ENCODE measurements at places on chromosomes 16 and 17.

GRCh38 chr17:51371732-51372151 lies 111.4 kb downstream of the UTP18 start:
- no peak for DNase-seq

GRCh38 chr17:9229826-9230201 lies 208.5 kb downstream of the NTN1 start:
- DNase-seq, result no peak

DNA sequence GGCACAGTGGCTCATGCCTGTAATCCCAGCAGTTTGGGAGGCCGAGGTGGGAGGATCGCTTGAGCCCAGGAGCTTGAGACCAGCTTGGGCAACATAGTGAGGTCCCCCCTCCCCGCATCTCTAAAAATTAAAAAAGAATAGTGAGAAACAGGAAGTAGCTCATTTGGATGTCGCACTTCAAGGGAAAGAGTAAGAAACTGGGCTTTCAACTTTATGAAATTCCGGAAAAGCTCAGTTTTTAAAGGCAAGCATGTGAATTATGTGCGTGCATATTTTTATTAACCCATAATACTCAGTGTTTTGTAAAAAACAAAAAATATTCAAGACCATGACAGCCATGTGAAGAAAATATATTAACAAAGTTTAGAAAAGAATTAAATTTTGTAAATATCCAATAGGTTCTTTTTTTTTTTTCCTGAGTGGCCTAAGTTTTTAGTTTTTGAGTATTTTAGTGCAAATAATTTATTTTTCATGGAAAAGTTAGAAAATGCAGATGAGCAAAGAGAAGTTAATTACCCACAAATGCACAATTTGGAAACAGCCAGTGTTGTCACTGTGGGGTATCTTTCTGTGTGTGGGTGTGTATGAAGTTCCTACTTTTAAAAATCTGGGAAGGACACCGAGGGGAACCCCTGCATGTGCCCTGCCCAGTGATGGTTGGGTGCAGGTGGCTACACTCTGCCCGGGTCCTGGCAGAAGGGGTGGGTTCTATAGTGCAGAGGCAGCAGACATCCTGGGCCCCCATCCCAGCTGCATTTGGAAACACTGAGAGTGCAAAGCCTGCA lies 40.0 kb downstream of the CIBAR2 start:
- DNase-seq, result no peak

GRCh38 chr16:57537194-57537505 lies 779 bp upstream of the CCDC102A start:
- DNase-seq, result no peak

DNA sequence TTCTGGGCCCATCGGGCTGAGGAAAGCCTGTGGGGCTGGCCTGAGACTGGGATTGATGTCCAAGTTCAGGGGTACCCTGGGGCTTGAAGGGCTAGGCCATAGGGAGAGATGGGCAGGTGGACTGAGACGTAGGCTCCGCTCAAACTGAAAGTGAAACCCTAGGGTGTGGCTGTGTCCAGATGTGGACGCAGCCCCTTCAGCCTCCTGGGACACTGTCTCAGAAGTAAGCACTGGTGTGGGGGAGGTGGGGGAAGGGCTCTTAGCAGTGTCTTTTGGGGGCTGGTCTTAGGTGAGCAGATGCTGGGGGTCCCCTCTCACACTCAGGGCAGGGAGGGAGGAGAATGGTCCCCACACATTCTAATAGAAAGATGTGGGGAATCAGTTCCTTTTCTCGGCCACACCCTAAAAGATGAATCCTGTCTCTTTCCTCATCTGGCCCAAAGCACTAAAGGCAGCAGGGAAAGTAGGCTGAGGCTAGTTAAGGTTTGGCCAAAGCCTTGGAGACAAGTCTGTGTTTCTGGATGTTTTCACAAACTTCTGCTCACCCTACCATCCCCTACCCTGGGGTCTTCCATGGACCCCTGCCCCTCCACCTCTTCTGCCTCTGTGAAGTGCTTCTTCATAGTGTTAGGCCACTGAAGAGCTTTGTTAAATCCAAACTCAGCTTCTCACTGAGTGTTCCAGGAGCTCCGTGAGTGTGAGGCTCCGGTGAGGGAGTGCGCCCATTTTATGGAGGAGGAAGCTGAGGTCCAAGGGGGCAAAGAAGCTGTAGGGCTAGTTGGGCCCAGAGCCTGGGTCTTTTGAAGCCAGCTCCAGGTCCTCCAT lies 5.6 kb downstream of the FMNL1 start:
- DNase-seq, result no peak

DNA sequence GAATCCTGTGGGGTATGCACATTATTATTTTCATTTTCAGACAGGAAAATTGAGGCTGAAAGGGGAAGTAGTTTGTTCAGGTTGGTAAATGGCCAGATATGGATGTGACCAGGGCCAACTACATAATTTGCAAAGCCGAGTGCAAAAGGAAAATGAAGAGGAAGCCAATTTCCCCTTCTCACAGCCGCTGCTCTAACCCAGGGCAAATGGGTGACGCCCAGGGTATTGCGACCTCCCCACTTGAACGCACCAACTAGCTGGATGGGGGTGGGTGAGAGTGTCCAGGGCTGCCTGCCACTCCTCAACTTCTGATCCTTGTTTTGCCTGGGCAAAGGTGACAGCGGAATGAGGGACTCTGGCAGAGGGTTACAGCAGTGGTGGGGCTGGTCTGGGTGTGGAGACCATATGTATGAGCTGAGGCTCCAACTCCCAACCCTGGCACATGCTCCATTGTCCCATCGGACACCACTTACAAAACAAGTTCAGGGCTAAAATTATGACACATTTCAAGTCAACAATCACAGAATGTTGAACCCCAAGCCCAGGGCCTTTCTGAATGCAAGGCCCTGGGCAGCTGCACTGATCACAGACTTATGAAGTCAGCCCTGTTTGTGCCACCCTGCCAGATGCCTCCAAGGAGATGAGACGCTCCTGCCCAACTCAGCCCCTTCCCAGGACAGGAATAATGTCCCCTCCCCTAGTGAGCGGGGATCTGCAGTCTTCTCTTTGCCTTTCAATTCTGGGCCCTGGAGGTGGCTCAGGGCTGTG lies 1.7 kb downstream of the ANKRD40CL start:
- DNase-seq, result peak; percentile 7

GRCh38 chr16:85819245-85819644 lies 19.8 kb downstream of the COX4I1 start:
- peak; percentile 78 for DNase-seq

DNA sequence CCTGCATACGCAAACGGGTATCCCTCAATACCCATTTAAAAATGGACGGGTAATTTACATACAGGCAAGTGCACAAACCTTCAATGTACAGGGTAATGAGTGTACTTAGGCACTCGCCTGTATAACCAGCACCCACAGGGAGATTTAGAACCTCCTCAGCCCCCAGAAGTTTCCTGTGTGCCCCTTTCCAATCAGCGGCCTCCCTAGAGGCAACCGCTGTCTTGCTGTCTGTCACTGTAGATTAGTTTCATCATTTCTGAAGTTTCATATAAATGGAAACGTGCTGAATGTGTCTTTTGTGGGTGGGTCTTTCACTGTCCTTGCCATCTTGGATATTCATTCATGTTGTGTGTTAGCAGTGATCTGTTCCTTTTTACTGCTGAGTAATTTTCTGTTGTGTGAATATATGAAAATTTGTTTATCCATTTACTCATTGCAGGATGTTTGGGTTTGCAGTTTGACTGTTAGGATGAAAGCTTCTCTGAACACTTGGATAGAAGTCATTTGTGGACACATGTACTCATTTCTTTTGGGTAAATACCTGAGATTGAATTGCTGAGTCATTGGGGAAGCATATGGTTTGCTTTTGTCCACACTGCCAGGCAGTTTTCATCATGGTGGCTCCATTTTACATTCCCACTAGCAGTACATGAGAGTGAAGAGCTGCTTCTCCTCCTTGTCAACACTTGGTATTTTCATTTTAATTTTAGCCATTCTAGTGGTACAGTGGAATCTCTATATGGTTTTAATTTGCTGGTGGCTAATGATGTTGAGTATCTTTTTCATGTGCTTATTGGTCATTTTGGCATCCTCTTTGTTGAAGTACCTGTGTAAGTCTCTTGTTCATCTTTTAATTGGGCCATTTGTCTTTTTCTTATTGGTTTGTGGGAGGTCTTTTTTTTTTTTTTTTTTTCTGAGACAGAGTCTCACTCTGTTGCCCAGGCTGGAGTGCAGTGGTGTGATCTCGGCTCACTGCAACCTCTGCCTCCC lies 2.1 kb upstream of the ADCY7 start:
- no peak for DNase-seq

GRCh38 chr17:62653826-62654761 lies 26.6 kb downstream of the MRC2 start:
- no peak for DNase-seq

DNA sequence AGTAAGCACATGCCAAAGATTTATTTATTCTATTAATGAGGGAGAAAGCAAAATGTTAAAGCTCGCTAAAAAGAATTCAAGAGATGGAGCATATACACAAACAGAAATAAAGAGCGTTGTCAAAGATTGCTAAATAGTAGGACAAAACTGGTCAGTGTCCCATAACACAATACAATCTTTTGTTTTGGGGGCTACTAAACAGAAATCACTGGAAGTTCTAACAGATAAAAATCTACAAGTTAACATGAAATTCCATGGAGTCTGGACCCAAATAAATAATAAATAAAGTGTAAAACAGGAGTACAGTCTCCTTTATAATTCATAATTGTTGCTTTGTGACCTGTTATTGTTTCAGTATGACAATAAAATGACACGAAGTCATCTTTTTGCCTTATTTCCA lies 115.2 kb upstream of the CNTNAP4 start:
- no peak for DNase-seq

DNA sequence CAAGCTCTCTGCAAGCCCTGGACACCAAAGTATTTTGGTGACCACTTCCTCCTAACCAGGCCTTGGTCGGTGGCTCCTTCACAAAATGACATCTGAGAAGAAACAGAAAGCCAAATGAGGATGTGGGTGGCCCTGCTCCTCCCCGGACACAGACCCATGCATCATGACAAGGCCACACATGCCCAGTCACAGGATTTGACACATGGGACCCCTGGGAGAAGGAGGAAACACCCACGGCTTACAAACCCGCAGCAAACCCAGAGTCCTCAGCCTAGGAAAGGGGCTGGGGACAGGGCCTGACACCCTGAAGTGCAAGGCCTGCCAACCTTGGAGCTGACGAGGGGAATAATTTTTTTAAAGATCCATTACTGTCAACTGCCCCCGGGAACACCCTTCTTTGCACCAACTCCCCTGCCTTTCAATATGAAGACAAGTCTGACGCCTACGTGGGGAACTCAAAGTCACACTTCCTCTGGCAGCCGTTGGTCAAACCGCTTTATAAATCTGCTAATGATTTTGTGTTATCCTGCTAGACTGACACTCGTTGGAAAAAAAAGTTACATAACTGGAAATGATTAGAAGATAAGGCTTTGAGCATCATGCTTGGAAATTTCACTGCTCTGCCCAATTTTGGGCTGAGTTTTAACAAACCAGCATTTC lies 41.3 kb downstream of the GAS7 start:
- DNase-seq, result peak; percentile 56

GRCh38 chr16:85751698-85752501 lies 1.0 kb upstream of the C16orf74 start:
- DNase-seq, result no peak

DNA sequence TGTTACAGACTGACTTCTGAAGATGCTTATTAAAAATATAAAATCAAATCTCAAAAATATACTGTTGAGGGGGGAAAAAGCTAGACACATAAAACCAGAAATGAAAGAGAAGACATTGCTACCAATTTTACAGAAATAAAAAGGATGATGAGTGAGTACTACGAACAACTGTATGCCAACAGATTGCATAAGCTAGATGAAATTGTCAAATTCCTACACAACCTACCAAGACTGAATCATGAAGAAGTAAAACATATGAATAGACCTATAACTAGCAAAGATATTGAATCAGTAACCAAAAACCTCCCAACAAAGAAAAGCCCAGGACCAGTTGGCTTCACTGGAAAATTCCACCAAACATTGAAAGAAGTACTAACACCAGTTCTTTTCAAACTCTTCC lies 3.5 kb upstream of the CAPNS2 start:
- DNase-seq, result no peak

- DNase-seq, result no peak
Observed at GRCh38 chr16:57208926-57209325, 22.8 kb downstream of the RSPRY1 start.

- no peak for DNase-seq
Observed at GRCh38 chr16:62240722-62241121, 204.5 kb upstream of the CDH8 start.

- DNase-seq, result no peak
Observed at GRCh38 chr16:58542291-58542690, 27.0 kb downstream of the SETD6 start.

DNA sequence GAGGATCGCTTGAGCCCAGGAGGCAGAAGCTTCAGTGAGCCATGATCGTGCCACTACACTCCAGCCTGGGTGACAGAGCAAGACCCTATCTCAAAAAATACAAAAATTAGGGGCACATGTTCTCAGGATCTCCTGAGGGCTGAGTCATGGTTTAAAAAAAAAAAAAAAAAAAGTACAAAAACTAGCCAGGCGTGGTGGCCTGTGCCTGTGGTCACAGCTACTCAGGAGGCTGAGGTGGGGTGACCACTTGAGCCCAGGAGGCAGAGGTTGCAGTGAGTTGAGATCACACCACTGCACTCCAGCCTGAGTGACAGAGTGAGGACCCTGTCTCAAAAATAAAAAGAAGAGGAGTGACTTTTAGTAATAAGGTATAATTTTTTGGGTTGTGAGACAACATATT lies 16.9 kb downstream of the BLMH start:
- no peak for DNase-seq

DNA sequence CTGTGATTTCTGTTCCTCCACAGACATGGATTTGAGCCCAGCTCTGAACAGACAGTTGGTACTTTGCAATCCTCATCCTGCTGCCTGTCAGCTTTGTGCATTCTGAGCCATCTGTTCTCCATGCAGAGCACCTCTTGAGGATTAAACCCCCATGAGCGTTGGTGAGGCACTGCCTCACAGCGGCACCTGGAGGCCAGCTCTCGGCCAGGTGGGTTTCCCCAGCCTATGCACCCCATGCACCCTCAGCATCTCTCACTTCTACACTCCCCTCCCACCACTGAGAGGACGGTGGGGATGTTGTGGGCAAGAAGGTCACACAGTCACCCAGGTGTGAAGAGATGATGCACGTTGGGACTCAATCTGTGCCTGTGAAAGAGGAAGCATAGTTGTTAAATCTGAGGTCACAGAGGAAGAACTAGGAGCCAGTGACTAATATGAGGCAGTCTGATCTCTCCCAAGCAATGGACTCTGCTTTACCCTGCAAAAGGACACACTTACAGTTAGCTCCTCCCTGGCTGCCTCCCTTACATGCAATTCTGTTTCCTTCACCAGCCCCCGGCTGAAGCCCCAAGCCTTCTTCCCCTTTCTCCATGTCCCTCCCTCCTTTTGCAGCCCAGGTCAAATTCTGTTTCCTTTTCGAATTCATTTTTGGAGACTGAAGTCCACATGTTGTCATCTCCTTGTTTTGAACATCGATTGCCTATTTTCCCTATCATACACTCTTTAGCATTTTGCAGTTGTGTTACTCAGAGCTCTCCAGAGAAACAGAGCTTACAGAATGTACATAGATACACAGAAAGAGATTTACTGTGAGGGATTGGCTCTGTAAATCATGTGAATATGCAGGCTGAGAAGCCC lies 58.5 kb downstream of the HS3ST3B1 start:
- no peak for DNase-seq

Data from bone marrow (tissue), 2 donors.